ENCODE measurements at places on chromosomes 12 and 14.

DNA sequence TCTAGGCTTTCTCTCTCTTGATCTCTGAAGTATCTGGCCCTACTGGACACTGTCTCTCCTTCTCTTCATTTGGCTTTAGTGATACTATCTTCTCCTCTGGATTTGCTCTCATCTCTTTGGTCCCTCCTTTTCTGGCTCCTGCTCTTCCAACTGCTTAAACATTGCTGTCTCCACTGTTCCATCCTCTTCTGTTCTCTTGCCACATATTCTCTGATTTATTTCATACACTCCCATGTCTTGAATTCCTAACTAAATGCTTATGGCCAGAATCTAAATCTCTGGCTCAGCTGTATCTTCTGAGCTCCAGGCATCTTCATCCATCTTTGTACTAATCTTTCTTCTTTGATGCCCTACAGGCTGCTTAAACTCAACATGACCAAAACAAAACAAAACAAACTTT is 25.5 kb upstream of the PCED1B start:
- peaks cover 11% of the 10 kb centered on the region for H3K27me3 ChIP-seq
- H3K36me3 ChIP-seq = no peaks in the 10 kb centered on the region

- H3K27ac ChIP-seq = no peak overlapping the region
Measured at GRCh38 chr14:39609119-39609518, 176.9 kb upstream of the FBXO33 start.

DNA sequence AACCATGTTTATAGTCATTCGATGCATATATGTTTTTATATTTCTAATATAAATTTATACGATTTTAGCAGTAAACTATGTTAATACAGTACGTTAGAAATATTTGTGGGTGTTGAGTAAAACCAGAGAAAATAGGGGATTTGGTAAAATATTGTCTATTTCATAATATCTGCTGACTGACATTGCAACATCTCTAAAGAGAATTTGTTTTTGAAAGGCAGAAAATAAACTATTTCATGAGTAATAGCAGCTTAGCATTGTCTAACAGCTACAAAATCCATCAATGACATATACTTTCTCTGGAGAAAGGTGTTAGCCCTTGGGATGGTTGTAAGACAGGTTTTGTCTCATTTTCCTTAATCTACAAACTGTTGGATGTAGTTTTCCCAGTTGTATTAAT is 144.9 kb downstream of the PDE3A start:
- no peaks in the 10 kb centered on the region for H3K27me3 ChIP-seq
- DNase-seq = peak; percentile 18
- peaks cover 5% of the 10 kb centered on the region for H3K4me1 ChIP-seq
- no peak overlapping the region for H3K27ac ChIP-seq
- H3K4me3 ChIP-seq = no peak overlapping the region
- H3K36me3 ChIP-seq = no peaks in the 10 kb centered on the region

DNA sequence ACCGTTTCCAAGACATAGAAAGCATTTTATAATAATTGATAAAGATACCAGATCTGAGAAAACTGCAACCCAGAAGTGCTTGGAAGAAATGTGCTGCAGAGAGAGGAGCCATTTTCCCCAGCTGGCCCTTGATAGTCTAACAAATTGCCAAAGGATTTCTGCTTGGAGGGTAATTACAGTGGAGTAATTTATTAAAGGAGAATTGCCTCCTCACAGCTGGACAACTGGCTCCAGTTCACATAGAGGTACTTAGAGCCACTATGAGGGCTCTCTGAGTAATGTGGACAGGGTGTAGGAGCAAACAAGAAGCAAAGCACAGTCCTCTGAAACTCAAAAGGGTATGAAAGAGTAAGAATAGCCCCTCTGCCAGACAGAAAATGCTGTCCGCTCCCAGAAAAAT is 335.6 kb downstream of the SYT1 start:
- no peak overlapping the region for H3K27ac ChIP-seq
- no peak for DNase-seq
- no peaks in the 10 kb centered on the region for H3K36me3 ChIP-seq
- H3K27me3 ChIP-seq = no peaks in the 10 kb centered on the region

- no peak overlapping the region for H3K4me3 ChIP-seq
- peaks cover 16% of the 10 kb centered on the region for H3K36me3 ChIP-seq
- DNase-seq = peak; percentile 96
- peaks cover 19% of the 10 kb centered on the region for H3K4me1 ChIP-seq
- peak overlapping the region; percentile 84 for H3K27ac ChIP-seq
Measured at GRCh38 chr12:53205747-53206419, 1.2 kb downstream of the ITGB7 start.

- H3K27me3 ChIP-seq = no peaks in the 10 kb centered on the region
- DNase-seq = no peak
- no peak overlapping the region for H3K27ac ChIP-seq
- no peaks in the 10 kb centered on the region for H3K36me3 ChIP-seq
Measured at GRCh38 chr12:124188561-124189405, 106.1 kb upstream of the RFLNA start.

DNA sequence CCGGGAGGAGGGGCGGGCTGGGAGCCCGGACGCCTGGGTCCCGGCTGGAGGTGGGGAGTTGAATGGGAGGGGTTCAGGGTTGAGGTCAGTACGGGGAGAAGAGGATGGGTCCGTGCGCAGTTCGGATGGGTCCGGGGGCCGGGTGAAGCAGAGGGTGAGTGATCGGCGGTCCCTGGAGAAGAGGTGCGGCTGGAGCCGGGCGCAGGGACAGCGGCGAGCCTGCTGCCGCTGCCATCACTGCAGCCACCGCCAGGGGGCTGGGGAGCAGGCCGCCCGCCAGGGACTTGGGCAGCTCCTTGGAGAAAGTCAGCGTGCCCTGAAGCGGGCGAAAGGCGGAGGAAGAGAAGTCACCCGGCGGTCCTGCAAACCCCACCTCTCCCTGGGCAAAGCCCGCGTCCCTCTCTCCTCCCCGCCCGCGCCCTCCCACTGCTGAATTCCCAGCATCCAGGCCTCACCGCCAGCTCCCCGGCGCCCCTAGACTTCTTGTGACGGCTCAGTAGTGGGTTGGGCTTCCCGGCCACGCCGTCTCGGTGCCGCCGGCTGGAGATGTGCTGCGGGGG is 6.0 kb upstream of the GPR84 start:
- H3K36me3 ChIP-seq = no peaks in the 10 kb centered on the region
- DNase-seq = peak; percentile 92
- H3K4me3 ChIP-seq = peak overlapping the region; percentile 74
- peaks cover 15% of the 10 kb centered on the region for H3K4me1 ChIP-seq

DNA sequence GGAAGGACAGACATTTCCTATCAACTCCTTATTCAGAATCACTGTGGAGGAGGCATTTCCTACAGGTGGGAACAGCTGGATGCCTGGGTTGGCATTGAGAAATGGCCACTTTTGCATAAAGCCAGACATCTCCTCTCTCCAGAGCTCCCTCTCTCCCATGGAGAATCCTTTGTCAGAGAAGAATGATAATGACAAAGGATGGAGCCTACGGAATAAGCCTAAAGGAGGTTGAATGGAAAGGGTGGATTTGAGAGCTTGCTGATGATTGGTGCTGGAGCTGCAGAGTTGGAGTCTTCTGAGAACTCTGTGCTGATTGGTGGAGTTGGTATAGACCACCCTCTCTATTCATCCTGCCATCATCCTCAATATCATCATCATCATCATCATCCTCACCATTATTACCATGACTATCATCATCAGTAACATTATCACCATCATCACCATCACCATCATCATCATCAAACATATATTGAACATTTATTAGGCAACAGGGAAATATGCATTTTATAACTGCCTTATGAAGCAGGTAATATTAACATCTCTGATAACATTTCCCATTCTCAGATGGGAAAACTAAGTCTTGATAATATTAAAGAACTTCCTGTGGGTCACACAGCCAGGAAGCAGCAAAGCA is 89.2 kb upstream of the HSPB8 start:
- no peak for DNase-seq
- H3K36me3 ChIP-seq = no peaks in the 10 kb centered on the region
- H3K27me3 ChIP-seq = no peaks in the 10 kb centered on the region
- no peak overlapping the region for H3K4me3 ChIP-seq
- H3K4me1 ChIP-seq = no peaks in the 10 kb centered on the region
- no peak overlapping the region for H3K27ac ChIP-seq

DNA sequence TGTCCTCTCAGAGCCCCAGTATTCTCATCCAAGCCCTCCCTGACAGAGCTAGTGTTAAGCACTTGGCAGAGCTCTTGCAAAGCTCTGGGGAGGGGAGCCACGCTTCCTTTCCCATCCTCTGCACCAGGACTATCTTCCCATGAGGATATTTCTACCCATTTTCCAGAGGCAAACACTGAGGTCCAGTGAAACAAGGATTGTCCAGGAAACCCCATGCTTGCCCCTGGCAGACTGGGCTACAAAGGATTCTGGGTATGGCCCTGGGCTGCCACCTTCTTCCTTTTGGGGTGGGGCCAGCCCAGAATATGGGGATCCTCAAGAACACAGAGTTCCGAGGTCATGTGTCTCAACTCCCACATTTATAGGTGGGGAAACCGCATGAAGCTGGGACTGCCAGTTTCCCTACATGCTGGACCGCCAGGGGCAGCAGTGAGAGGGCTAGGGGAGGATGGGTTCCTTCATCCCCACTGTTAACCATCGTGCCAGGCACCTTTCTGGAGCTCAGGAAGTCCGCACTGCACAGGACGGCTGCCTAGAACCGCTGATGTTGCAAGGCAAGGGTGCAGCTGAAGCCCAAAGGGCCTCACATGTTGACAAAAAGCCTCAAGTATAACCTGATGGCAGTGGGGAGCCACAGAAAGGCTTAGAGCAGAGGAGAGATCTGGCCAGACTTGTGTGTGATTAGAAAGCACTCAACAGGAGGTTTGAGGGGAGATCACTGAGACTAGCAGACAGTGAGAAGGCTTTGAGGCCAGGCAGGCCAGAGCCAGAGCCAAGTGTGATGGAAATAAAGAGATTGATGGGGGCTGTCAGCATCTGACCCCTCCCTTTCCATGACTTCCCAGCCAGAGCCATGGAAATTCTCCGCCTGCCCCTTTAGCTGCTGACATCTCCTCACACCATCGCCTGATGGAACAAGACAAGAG is 5.5 kb upstream of the CCDC85C start:
- H3K27ac ChIP-seq = no peak overlapping the region
- peaks cover 14% of the 10 kb centered on the region for H3K4me1 ChIP-seq
- H3K4me3 ChIP-seq = no peak overlapping the region
- no peaks in the 10 kb centered on the region for H3K27me3 ChIP-seq

- H3K27me3 ChIP-seq = peaks cover 13% of the 10 kb centered on the region
- no peak for DNase-seq
Measured at GRCh38 chr14:104567957-104568225, 11.7 kb upstream of the C14orf180 start.

DNA sequence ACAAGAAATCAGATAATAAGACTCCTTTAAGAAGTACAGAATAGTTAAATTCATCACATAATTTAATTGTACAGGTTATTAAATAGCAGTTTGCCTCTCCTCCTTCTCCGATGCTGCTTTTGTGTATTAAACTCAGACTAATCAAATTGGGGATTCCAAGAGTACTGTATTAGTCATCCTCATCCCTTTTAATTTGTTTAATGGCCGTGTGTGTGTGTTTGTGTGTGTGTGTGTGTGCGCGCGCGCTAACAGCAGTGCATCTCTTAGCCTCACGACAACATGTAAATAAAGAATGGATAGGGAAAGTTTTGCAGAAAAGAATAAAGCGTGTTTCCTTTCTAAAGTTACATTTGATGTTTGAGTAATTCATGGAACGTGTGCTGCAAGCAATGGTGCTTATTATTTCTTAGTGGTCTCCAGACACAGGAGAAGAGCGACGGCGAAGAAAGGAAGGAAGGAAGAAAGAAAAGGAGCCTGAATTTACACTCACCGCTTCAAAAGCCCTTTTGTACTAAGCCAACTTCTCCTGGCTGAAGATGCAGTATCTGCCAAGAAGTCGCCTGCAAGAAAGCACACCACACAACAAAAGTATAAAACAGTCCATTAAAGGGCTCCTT is 220.3 kb downstream of the ASCL1 start:
- H3K27me3 ChIP-seq = no peaks in the 10 kb centered on the region
- no peak overlapping the region for H3K27ac ChIP-seq
- H3K4me1 ChIP-seq = no peaks in the 10 kb centered on the region
- H3K36me3 ChIP-seq = no peaks in the 10 kb centered on the region
- H3K4me3 ChIP-seq = no peak overlapping the region

DNA sequence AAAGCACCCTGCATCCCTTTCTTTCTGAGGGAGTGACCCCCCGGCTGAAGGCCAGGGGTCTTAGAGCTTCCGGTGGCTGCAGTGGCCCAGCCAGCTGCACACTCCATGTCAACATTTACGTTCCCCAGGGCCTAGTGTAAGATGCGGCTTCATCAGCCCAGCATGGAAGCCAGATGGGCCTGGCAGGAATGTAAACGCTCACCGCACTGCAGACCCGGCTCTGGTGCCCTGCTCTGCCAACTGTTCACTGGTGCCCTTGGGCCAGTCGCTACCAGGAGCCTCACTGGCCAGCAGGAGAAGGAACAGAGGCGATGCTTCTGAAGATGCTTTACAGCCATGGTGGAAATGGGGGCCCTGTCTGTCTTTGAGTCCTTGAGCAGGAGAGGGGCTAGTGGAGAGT is 8.6 kb upstream of the TMEM119 start:
- H3K27me3 ChIP-seq = no peaks in the 10 kb centered on the region
- no peak for DNase-seq
- H3K4me3 ChIP-seq = no peak overlapping the region
- H3K4me1 ChIP-seq = peaks cover 17% of the 10 kb centered on the region

- H3K27ac ChIP-seq = no peak overlapping the region
- H3K4me3 ChIP-seq = no peak overlapping the region
- no peak for DNase-seq
Measured at GRCh38 chr12:27076468-27076867, 5.9 kb downstream of the C12orf71 start.

Data from GM23248 (cell line).